Epithelial cell of prostate (primary cell): ENCODE measurements at places on chromosomes 5 and 9.

GRCh38 chr5:96816411-96816939, 8.7 kb upstream of the ERAP1 start:
- no peak for DNase-seq

GRCh38 chr5:146820987-146821386, 57.6 kb downstream of the PPP2R2B start:
- DNase-seq: no peak

- no peak for DNase-seq
Observed at GRCh38 chr9:87180361-87180760, 233.1 kb upstream of the GAS1 start.

DNA sequence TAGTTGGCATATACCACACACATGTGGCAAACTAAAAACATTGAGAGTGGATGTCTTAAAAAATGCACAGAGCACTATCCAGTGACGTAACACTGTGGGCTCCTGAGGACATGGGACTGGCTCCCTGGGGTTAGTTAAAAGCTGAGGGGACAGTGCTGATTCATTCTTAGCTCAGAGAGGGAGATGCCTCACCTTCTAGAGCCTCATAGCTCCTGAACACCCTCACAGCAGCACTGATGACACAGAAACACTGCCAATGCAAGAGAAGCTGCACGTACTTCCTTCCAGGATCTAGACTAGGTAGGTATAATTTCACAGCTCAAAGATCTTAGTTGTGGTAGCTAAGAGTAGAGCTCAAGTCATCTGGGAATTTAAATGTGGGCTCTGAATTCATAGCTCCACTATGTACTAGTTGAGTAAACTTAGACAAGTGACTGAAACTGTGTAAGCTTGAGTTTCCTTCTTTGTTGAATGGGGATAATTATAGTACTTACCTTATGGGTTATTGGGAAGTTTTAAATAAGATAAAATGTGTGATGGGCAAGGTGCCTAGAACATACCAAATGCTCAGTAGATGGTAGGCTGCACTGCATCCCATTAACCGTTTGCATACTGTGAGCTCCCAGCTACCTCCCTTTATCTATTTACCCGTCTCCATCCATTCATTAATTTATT, 279.9 kb downstream of the ASTN2 start:
- no peak for DNase-seq

- DNase-seq: no peak
Observed at GRCh38 chr9:68498816-68499215, 41.9 kb downstream of the TMEM252 start.

DNA sequence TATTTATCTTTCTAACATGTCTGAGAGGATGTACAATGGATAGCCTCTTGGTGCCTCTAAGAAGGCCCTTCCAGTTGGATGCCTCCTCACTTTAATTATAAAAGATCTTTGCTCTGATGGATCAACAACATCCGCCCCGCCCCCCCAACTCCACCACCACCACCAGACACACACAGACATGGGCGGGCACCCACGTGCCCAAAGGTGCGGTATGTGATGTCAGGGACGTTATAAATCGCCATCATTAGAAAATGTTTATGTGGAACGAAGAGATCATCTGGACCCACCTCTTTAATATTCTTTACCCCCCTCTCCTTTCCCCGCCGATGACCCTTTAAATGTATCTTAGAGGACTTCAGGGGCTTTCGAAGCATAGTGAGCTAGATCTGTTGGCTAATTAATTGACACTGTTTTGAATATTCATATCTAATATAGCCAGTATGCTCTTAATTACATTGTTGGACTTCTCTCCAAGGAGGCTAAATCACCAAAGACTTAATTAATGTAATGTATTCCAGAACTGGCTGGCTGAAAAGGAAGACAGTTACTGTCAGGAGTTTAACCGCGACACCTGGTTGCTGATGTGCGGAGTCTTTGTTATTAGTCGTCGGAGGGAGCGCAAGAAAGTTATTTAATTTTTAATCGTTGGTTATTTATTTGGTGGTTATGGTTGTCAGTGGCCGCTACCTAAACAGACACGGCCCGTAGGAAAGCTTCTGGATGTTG, 6.1 kb upstream of the FOXB2 start:
- no peak for DNase-seq

DNA sequence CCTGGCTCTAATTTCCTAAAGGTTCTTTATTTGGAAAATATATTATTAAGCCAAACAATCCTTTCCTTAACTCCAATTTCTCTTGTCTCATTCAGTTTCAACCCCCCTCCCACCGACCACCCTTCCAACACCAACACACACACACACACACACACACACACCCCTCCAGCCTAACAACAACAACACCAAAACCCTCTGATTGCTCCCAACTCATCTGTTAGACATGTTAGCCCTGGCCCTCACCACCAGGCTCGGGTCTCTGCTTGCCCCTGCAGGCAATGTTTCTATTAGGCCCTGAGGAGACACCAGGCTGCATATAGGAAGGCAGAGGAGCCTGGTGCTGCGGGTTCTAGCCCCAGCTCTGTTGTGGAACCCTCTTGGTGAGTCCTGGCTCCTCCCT, 18.4 kb upstream of the TRAF1 start:
- DNase-seq: no peak

GRCh38 chr9:116318468-116319374, 165.1 kb downstream of the PAPPA start:
- DNase-seq: no peak

GRCh38 chr9:128225770-128226411, 22.7 kb downstream of the DNM1 start:
- no peak for DNase-seq

GRCh38 chr9:129148463-129149204, 29.4 kb downstream of the IER5L start:
- no peak for DNase-seq

DNA sequence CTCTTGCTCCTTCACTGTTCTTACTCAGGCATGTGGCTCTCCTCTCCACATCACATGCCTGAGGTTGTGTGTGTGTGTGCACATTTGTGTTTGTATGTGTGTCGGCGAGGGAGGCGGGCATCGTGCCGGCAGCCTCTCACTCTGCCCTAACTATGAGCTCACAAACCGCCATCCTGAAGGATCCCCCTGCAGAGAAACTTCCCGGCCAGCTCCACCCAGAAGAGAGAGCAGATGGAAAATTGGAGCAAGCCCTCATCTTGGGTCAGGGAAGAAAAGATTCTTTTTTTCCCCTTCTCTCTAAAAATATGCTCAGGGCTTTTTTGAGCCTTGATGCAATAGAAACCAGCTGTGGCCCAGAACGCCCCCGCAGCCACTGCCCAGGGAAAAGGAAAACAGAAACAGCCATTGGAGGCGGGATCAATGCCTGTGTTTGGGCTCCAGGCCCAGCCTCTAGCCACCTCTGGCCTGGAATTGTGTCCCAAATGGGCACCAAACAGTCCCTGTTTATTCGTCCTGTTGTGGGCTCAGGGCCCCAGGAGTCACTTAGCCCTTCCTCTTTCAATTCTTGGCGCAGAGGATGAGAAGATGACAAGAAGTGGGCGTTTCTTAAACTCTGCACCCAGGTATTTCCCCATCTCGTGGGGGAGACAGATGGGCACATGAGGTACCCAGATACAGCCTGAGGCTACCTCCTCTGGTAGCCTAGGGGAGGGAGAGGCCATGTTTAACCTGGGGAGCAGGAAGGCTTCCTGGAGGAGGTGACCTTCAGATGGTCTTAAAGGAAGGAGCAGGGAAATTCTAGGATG, 151.5 kb downstream of the RGS3 start:
- no peak for DNase-seq

GRCh38 chr5:136031711-136032110, 2.9 kb downstream of the TGFBI start:
- no peak for DNase-seq

DNA sequence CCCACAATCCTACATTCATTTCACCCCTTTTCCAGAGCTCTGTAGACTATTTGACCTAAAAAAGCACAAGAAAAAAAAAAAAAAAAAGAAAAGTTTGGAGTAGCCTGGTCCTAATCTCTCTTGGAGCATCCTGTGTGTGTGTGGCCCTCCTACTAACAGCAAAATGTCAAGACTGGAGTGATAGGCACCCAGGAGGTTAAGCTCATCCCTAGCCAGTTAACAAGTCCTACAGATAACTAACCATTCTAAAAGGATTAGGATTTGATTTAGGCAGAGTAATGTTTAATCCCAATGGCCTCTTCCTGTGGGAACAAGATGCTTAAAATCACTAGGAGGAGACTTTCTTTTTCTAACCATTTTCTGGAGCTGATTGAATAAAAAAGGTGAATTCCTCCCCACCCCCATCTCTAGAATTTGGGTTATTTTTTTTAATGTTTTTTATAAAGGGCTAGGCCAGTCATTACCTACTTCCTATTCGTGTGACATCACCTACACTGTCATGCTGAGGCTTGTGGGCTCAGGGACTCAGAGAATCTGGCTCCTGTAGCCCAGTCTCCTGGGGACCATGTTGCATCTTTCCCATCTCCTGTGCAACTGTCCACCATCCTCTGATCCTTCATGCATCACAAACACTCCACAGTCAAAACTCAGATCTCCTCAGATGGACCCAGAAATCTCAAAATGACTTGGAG, 43.2 kb upstream of the NR3C1 start:
- no peak for DNase-seq

GRCh38 chr5:11851416-11851815, 52.8 kb downstream of the CTNND2 start:
- DNase-seq: no peak

DNA sequence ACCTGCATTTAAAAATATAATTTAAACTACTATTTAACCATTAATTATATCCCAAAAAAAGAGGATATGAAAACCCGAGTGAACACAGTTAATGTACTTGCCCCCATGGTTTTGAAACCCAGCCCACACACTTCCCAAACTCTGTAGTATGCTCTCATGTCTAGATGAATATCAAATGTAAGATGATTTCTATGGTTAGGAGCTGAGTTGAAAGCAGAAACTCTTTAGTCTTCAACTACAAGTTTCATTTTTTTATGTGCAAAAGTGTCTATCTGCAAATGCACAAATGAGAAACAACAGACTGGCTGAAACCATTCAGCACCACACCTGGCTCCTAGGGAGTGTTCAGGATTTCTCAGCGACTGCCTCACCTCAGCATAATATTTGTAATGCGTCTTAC, 183.3 kb downstream of the SEMA5A start:
- DNase-seq: no peak

- DNase-seq: no peak
Observed at GRCh38 chr9:105119156-105119555, 125.3 kb upstream of the SLC44A1 start.
